ENCODE measurements at places on chromosomes 2 and 18.

GRCh38 chr2:226403369-226403768 lies 396.3 kb downstream of the IRS1 start:
- no peak for DNase-seq

GRCh38 chr2:98637401-98638147 lies 29.2 kb downstream of the UNC50 start:
- no peak for DNase-seq

GRCh38 chr2:137942833-137943677 lies 21.2 kb upstream of the HNMT start:
- DNase-seq, result no peak

- DNase-seq, result no peak
Observed at GRCh38 chr2:191951832-191952231, 104.9 kb upstream of the CAVIN2 start.

GRCh38 chr2:55236992-55237543 lies 4.6 kb downstream of the RPS27A start:
- DNase-seq, result no peak

- DNase-seq, result peak; percentile 52
Observed at GRCh38 chr2:232633413-232634205, at the start of gene EFHD1. Gene EFHD1 (plus strand): TSS chr2:232633604. CDS start chr2:232633705, 101 bp downstream.

GRCh38 chr2:142220901-142221300 lies 90.1 kb upstream of the LRP1B start:
- no peak for DNase-seq

GRCh38 chr2:160333324-160334027 lies 133.4 kb upstream of the ITGB6 start:
- no peak for DNase-seq

DNA sequence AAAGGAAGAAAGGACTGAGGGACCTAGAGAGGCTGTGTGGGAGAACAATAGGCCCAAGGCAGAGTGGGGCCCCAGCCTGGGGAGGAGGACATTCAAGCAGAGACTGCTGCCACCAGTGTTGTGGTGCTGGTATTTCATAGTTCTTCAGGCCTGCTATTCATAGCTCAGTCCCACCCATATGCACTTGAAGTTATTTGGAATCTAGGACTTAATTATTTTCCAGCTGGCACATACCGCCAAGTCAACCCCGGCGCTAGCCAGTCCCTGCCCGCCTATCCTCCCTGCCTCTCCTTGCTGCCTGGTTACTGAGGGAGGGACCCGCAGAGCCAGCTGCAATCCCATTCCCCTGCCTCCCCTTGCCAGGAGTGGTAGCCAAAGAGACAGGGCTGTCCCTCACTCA lies 141.2 kb downstream of the CABLES1 start:
- DNase-seq, result no peak

DNA sequence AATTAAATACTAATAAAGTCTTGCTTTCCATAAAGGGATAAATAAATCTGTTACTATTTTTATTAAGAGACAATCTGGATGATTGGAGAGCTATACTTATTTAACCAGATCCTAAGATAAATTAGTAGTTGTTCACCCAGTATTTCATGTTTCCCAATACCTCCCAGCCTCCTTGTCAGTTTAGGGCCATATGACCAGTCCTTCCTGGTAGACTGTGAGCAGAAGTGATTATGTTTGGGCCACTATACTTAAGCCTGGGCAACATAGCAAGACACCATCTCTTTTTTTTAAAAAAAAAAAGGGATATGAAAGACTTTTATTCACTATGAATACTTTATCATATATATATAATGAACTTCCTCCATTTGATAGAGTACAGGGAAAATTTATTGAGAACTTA lies 48.8 kb upstream of the PPM1B start:
- DNase-seq, result no peak
